ENCODE measurements at places on chromosomes 4 and X.

DNA sequence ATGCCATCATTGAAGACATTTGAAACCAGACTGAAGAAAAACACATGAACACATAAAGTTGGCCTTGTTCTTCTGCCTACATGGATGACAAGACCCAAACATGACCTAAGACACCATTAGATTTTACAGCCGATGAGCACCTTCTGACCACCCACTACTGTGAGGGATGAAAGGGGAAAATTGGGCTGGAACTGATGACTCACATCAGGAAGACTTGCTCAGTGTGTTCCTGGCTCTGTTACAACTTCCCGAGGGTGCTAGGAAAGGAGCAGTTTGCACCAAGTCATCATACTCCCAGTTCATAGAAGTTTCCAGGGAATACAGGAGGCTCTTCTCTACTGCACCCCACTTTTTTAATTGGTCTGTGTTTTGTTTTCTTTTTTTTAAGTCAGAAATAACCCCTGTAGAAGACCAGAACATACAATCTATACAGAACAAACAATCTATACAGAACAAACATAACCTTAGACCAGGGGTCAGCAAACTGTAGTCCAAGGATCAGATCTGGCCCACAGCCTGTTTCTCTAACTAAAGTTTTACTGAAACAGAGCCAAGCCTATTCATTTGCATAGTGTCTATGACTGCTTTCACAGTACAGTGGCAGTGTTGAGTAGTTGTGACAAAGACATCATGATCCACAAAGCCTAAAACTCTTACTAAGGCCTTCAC is 25.3 kb downstream of the BTC start:
- DNase-seq = no peak

DNA sequence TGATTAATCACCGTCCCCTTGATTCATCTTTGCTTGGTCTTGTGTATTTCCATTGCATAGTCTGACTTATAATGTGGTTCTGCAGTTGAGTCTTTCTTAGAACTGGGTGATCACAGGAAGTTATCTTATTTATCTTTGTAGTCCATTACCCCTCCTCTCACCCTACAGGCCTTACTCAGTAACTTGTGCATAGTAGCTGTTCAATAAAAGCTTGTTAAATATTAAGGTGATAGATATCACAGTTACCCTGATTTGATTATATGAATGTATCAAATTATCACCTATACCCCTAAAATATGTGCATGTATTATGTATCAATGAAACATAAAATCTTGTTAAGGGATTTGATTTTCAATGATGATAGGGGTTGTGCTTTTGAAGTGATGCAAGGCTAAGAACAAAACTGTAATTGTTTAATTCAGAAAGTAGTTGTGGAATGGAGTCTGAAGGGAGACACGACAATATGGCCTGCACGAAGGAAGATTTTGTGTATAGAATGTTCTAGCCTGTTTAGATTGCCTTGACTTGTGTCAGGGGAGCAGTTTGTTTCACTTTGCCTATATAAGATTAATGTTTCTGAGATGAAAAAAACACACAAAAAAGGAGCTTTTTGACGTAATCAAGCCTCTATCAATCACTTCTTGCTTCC is 132.4 kb upstream of the LIMCH1 start:
- no peak for DNase-seq

GRCh38 chr4:7912826-7913225 is 26.8 kb downstream of the AFAP1 start:
- DNase-seq = no peak

GRCh38 chr4:186826846-186827533 is 103.3 kb upstream of the FAT1 start:
- DNase-seq = no peak

- no peak for DNase-seq
Observed at GRCh38 chr4:95124906-95125504, 367.2 kb downstream of the BMPR1B start.

DNA sequence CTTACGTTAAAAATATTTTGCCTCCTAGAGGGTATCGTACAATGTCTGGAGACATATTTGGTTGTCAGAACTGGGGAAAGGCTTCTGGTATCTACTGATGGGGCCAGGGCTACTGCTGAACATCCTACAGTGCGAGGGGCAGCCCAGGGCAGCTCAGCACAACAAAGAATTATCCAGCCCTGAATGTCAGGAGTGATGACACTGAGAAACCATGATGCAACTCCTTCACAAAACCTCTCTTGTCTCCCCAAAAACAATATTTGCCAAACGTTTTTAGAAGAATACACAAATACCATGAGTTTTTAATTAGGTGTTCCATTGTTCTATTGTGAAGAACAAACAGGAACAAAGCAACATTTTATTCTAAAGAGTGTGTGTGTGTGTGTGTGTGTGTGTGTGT is 43.4 kb upstream of the CLNK start:
- no peak for DNase-seq

DNA sequence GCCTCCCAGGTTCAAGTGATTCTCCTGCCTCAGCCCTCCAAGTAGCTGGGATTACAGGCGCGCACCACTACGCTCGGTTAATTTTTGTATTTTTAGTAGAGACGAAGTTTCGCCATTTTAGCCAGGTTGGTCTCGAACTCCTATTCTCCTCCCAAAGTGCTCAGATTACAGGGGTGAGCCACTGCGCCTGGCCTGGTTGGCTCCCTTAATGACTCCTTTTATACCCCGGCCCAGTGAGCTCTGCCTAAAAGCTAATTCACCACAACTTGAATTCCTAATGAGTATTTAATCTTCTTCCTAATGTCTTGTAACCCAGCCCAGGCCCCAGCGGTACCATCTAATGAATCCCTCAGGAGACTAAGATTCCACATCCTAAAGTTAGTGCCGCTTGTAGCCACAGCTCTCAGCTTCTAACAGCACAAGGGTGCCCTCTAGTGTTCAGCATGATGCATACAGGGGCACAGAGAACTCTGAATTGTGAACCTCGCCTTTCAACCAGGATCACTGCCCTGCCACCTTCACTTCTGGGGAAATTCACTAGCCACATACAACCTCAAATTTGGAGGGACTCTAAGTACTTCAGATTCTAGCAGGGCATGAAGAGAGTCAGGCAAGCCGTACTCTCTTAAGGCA is 89.5 kb downstream of the OR13H1 start:
- DNase-seq = no peak

DNA sequence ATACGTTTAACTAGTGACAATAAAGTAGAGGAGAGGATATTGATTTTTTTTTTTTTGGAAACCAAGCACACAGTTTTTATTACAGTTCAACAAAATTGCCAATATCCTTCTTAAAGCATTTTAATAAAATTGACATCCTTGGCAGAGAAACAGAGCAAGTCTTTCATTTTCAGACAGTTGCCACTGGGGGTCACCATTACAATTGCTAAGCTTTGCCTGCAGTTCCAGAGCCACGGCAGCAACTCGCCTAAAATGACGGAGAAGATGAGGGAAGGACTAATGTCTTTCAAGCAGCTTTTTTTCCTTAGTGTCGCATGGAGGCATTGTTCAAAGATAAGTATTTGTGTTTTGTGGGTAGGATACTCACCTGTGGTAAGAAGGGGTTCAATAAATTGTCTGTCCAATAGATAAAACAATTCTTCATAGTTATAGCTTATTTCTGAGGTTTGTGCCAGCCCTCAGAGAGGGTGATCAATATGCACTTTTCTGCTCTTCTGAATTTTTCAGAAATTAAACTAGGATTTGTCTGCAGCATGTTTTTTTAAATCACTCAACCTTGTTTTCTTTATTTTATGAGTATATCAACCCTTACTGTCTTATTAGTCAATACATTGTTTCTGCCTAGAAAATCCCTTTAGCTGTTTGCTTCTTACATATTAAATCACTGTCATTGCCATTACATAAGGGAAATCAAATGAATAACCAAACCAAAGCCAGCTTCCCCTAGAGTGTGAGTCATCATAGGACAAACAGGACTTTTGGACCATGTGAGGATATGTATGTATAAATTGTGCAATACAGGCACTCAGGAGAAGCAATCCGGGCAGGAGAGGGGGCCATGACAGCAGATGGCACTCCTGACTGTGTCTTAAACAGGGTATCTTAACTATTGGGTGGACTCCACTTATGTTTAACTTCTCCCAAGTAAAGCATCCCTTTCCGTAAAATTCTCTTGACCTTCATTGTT is 508.1 kb upstream of the ARX start:
- DNase-seq = no peak

- no peak for DNase-seq
Observed at GRCh38 chrX:9324676-9325075, 140.2 kb upstream of the TBL1X start.

- no peak for DNase-seq
Observed at GRCh38 chrX:57573754-57574153, 18.1 kb upstream of the ZXDB start.

GRCh38 chrX:147738265-147738664 is 173.5 kb upstream of the FMR1 start:
- no peak for DNase-seq

- DNase-seq = no peak
Observed at GRCh38 chrX:148417934-148418333, 82.5 kb upstream of the AFF2 start.

- no peak for DNase-seq
Observed at GRCh38 chr4:72712997-72713396, 144.0 kb upstream of the ADAMTS3 start.

GRCh38 chr4:98626350-98626749 is 32.1 kb downstream of the TSPAN5 start:
- peak; percentile 36 for DNase-seq

DNA sequence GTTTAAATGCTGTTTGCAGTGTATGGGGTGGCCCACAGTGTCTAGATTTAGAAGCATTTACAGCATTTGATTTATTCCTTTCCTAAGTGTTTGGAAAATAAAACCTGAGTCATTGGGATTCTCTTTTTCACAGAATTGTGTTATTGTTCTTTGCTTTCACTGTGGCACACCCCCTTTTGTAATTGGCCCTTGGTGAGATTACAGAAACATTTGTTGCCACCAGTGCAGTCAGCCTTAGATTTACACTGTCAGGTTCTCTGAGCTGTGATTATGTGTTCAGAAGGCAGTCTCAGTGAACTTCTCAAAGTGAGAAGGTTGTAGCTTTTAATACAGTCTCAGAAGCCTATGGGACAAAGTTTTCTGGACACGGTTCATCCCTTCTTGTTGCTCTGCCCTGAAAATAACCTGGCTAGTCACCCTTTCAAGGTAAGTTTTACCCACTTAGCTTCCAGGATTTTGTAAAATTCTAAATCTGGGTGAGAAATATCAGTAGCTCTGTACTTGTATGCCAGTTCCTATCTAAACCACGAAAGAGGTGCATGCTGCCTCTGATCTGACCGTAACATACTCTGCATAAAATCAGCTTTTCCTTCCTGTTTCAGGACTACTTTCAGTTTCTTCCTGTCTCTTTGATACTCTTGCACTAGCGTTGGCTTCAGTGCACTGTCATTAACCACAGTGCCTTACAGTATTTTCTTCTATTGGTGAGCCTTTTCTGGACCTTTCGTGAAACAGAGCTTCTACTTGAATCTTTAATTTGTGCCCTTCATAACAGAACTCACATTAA is 12.6 kb downstream of the RUFY3 start:
- DNase-seq = no peak

DNA sequence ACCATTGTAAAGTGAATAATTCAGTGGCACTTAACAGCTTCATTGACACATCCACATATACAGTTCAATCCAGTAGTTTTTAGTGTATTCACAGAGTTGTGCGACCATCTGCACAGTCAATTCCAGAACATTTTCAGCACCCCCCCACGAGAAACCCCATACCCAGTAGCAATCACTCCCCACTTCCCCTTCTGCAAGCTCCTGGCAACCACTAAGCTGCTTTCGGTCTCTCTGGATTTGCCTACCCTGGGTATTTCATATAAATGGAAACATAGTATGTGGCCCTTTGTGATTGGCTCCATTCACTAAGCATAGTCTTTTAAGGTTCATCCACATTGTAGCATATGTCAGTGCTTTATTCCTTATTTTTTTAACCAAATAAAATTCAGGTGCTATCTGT is 10.0 kb downstream of the MSL3 start:
- DNase-seq = no peak

DNA sequence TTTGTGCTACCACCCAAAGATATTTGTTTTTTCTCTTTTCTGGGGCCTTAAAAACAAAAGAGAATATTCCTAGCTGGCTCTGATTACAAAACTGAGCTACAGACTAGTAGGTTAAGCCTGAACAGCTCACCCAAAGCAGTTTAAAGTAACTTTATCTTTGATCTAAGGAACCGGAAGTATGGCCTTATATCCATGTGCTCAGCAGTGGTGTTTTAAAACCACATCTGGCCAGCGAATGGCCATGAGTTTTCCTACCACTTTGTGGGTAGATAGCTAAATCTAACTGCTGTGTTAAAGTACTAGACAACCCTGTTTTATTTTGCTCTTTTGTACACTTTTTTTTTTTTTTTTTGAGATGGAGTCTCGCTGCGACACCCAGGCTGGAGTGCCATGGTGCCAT is 24.6 kb downstream of the ADGRG4 start:
- no peak for DNase-seq

DNA sequence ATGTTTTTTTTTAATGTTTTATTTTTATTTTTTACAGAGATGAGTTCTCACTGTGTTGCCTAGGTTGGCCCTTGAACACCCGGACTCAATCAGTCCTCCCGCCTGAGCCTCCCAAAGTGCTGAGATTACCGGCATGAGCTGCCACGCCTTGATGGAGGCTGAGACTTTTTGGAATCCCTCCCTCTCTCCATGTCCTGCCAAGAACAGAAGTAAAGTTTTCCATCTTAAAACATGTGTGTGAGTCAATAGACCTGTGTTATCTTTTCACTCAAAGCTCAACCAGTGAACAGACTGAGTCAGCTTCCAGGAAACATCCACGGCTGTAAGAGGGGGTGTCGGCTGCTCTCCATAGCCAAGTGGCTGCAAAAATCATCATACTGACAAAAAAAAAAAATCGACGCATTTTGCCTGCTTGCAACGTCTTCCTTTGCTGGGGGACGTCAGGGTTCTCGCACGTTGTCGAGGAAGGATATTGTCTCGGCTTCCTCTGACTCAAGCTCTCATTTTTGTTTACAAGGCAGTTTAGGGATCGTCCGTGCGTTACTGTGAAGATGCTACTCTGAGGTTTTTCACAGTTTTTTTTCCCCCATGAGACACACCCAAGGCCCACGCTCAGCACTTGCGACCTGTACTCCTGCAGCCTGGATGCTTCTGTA is 10.0 kb upstream of the ASMTL start:
- no peak for DNase-seq

- no peak for DNase-seq
Observed at GRCh38 chr4:10526429-10527222, 69.4 kb upstream of the ZNF518B start.

DNA sequence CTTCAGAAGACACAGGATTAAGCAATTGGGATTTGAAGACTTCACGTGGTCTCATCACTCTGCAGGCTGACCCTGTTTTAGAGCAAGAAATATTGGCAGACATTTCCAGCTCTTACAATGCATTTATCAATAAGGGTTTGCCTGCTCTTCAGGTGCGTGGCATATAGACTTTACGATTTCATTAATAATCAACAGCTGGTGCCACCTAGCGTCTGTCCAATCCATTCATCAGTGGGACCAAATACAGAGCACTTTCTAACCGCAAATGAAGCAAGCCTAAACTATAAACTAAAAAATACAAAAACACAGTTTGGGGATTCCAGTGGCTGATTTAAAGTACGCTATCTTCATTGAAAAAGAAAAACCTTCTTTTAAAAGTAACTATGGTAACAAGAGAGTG is 125.4 kb upstream of the DMD start:
- no peak for DNase-seq

Measured in HS-27A (cell line).